Activated naive CD8-positive, alpha-beta T cell treated with anti-CD3 and anti-CD28 coated beads, Interleukin-2, amount 10 ng/mL, durations not matched to agents 7 days and 5 days (primary cell): ENCODE measurements at places on chromosomes 2 and 18. TPM values are rescaled to one million over a fixed set of nuclear protein-coding genes. Genes with fewer than 3 reads are reported as not detected.
A peak's percentile ranks its signal among the peaks of the same experiment; 100 is the strongest.

Gene KIF1A
- 2.3 TPM for total RNA-seq

Gene NPHP1
- 0.43 TPM for total RNA-seq

- no peak for DNase-seq
- H3K27me3 ChIP-seq: peaks cover 8% of the 10 kb centered on the region
- no peak overlapping the region for H3K27ac ChIP-seq
- no peaks in the 10 kb centered on the region for H3K36me3 ChIP-seq
- H3K4me3 ChIP-seq: no peak overlapping the region
Measured at GRCh38 chr2:20585710-20586594, 64.9 kb downstream of the HS1BP3 start.

DNA sequence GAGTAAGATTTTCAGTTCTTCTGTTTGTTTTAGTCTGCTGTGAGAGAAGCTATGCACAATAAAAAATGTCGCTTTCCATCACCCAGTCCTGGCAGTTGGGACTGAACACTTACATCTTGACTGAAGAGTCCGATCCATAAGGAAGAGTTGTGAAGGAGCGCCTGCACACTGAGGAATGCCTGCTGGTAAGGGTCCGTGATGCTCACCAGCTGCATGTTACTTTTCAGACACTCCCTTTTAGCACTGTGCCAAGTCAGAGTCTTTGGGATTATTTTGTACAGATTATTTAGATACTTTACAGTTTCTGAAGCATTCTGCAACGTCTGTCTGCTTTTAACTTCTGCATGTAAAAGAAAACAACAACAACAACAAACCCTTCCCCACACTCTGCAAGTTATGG, 42.6 kb upstream of the CD302 start:
- peaks cover 19% of the 10 kb centered on the region for H3K36me3 ChIP-seq
- no peaks in the 10 kb centered on the region for H3K27me3 ChIP-seq
- no peak overlapping the region for H3K4me3 ChIP-seq
- no peaks in the 10 kb centered on the region for H3K4me1 ChIP-seq
- no peak overlapping the region for H3K27ac ChIP-seq

DNA sequence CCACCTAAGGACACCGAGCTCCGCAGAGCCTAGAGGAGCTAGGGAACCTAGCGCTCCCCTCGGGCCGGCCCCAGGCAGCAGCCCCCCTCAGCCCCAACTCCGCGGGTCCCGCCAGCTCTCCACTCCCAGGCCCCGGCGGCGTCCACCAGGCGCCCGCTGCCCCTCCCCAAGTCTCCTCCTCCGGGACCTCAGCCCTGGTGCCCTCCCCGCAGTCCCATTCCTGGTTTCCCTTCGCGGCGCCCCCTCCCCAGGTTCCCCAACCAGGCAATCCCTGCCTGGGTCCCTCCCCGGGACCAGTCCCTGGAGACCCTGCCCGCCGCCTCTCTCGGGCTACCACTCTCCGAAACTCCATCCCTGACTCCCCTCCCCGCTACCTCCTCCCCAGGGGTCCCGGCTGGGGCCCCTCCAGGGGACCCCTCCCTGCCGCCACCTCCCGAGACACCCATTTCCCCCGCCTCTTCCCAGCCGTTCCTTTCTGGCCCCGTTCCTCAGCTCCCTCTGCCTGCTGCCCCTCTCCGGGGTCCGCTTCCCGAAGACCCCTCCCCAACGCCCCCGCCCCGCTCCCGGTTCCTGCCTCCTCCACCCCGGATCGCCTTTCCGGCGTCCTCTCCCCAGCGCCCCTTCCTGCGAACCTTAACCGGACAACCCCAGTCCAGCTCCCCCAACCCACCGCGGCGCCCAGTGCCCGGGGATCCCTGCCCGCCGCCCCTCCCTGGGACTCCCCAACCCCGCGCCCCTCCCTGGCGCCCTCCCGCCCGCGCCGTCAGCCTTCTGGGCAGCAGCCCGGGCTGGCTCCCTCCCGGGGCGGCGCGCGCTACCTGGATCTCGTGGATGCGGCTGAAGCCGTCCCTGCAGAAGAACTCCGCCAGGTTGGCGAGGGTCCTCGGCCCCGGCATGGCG, 678 bp downstream of the CYP27C1 start:
- H3K4me3 ChIP-seq: peak overlapping the region; percentile 44
- H3K27me3 ChIP-seq: peaks cover 77% of the 10 kb centered on the region
- H3K36me3 ChIP-seq: peaks cover 8% of the 10 kb centered on the region
- H3K4me1 ChIP-seq: peaks cover 12% of the 10 kb centered on the region

- no peak for DNase-seq
- no peak overlapping the region for H3K27ac ChIP-seq
- H3K4me1 ChIP-seq: no peaks in the 10 kb centered on the region
- H3K27me3 ChIP-seq: no peaks in the 10 kb centered on the region
- no peak overlapping the region for H3K4me3 ChIP-seq
Measured at GRCh38 chr2:4840791-4841190, 851.4 kb upstream of the SOX11 start.

Gene PROKR1
- total RNA-seq: not detected

DNA sequence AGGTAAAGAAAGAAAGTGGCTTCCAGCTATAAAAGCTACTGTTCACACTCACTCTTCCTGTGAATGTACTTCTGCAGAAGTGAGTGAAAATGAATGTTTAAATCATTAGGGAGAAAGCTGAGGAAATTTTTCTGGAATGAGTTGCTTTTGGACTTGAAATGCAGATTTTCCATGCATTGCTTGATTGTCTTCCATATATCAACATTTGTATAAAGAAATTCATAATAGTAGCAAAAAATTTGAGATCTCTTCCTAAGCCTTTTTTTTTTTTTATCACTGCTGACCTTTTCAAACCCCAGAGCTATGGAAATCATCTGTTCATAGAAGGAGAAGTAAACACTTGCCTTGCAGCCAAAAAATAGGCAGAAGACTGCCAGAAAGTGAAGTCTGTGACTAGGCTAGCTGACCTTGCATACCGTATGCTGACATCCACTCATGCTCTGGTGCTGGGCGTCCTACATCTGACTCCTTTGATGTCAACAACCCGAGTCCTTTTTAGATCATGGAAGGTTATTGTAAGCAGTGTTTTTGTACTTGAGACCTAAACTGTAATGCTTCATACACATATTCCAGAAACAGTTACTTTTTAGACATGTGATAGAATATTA, 154.5 kb upstream of the RASGRP3 start:
- peaks cover 13% of the 10 kb centered on the region for H3K4me1 ChIP-seq
- H3K27ac ChIP-seq: no peak overlapping the region
- DNase-seq: no peak
- peak overlapping the region; percentile 41 for H3K4me3 ChIP-seq
- H3K36me3 ChIP-seq: no peaks in the 10 kb centered on the region

Gene POTEJ
- total RNA-seq: not detected

Gene PSTPIP2
- total RNA-seq: 12.6 TPM

Gene ZC3H8
- 15.7 TPM for total RNA-seq

Gene NHEJ1
- total RNA-seq: 17.1 TPM

DNA sequence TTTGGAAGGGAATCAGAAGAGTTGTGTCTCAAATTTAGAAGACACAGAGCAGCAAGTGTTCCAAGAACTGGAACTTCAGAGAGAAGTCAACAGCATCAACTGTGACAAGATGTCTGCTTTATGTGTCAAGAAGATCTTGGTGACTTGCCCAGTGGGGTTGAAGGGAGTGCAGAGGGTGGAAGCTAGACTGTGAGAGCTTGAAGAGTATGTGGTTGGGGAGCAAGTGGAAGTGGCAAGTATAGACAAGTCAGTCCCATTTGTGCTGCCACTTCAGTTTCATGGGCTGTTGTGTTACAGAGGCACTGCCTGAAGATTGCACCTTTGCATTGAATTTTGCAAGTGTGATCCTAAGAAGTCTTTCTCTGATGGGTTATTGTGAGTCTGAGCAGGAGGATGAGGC, 68.7 kb upstream of the MC2R start:
- H3K27me3 ChIP-seq: peaks cover 2% of the 10 kb centered on the region
- DNase-seq: no peak
- no peaks in the 10 kb centered on the region for H3K36me3 ChIP-seq
- no peak overlapping the region for H3K27ac ChIP-seq
- H3K4me3 ChIP-seq: no peak overlapping the region

Gene VIL1
- not detected for total RNA-seq

DNA sequence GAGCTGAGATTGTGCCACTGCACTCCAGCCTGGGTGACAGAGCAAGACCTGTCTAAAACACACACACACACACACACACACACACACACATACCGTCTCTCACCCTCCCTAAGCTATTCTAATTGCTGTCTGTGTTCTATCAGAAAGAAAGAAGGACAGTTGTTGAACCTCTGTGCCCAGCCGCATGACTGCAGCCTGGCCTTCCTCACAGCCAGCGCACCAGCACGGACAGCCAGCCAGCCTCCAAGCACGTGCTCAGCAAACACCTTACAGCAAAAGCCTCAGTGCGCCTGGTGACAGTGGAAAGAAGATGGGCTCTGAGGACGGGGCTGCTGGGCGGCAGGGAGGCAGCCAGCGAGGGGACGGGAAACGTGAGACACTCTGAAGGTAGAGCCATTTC, 58.0 kb downstream of the ZNF516 start:
- no peaks in the 10 kb centered on the region for H3K4me1 ChIP-seq
- H3K27me3 ChIP-seq: no peaks in the 10 kb centered on the region
- no peak for DNase-seq
- peaks cover 2% of the 10 kb centered on the region for H3K36me3 ChIP-seq

Gene BOK
- not detected for total RNA-seq

DNA sequence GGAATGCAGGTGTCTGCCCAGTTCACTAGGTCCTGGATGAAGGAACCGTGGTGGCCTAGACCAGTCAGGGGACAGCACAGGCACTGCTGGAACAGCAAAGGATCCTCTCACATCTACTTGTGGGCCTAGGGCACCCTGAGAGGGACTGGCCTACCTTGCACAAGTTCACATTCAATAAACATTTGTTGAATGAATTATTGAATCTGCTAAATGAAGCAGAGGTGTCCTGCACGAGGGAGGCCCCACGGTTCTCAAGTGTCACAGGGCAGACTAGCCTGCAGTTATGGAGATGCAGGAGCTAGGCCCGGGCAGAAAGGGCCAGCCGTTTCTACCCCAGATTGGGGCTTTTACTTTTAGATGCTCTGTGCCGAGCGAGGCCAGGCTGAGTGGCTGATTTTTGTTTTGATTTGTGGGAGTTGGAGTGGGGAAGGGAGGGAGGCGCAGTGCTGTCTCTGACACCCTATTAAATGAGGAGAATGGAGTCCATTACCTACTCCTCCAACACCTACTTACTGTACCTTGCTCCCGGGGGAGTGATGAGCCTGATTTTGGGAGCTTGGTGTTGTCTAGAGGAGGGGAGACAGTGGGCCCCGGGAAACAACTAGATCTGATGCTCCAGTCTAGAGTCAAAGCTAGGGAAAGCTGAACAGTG, 18.4 kb downstream of the SH2D6 start:
- H3K36me3 ChIP-seq: no peaks in the 10 kb centered on the region
- no peak for DNase-seq
- peaks cover 33% of the 10 kb centered on the region for H3K4me1 ChIP-seq
- no peaks in the 10 kb centered on the region for H3K27me3 ChIP-seq

DNA sequence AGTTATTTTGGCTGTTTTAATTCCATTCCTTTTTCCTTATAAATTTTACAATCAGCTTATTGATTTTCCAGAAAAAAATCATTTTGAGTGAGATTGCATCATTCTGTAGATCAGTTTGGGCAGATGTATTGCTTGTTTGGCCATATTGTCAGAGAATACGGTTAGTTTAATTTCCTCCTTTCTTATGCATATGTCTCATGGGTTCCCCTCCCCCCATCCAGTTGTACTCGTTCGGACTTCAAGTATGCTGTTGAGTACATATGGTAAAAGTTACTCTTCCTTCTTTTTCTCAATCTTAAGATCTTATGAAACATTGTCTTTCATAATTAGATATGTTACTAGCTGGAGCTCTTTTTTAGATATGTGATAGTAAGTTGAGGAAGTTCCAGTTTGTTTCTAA, 131.2 kb upstream of the TTC27 start:
- peak overlapping the region; percentile 10 for H3K27ac ChIP-seq
- no peaks in the 10 kb centered on the region for H3K4me1 ChIP-seq
- no peaks in the 10 kb centered on the region for H3K27me3 ChIP-seq
- DNase-seq: no peak
- no peak overlapping the region for H3K4me3 ChIP-seq

GRCh38 chr2:28270456-28271152, 122.1 kb upstream of the FOSL2 start:
- H3K27me3 ChIP-seq: no peaks in the 10 kb centered on the region
- H3K27ac ChIP-seq: no peak overlapping the region
- peaks cover 31% of the 10 kb centered on the region for H3K36me3 ChIP-seq
- no peak for DNase-seq
- peaks cover 41% of the 10 kb centered on the region for H3K4me1 ChIP-seq

DNA sequence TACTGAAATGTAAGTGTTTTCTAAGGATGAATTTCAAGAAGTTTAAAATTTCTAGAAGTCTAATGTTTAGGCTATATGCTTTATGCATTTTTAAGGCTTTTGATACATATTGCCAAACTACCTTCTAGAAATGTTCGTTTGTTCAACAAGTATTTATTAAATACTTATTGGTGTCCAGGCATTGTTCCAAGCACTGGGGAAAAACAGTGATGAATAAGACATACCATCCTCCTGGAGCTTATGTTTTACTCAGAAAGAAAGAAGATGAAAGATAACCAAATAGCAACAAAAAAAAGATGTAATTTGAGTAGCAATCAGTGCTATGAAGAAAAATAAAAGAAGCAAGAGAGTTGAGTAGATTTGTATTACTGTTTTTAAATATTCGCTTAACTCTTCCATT, 692.9 kb downstream of the SLC4A3 start:
- H3K4me1 ChIP-seq: no peaks in the 10 kb centered on the region
- H3K36me3 ChIP-seq: no peaks in the 10 kb centered on the region
- H3K4me3 ChIP-seq: no peak overlapping the region
- no peak overlapping the region for H3K27ac ChIP-seq
- no peak for DNase-seq
- H3K27me3 ChIP-seq: no peaks in the 10 kb centered on the region
